ENCODE measurements at places on chromosomes 12 and 14.

- no peak for DNase-seq
Measured at GRCh38 chr12:14961466-14962152, at the start of gene ARHGDIB. TSS of gene ARHGDIB (minus strand) at chr12:14961601. CDS start at chr12:14950712, 10,889 bp downstream.

DNA sequence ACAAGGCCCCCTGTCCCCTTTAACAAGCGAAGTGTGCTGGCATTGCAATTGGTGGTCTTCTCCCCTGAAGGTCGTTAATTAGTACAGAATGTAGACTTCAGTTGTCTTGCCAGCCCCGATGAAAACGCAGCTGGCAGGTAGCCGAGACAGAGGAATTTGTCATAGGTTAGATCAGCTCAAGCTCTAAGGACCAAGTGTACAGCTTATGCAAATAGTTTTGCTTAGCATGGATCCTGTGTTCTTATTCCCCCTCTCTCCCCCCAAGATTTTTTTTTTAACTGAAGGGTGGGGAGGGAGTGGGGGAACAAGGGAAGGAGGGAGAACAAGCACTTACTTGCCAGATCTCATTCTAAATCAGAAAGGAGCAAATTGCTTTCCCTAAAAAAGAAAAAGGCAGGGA lies 58.6 kb upstream of the PARP11 start:
- no peak for DNase-seq

- DNase-seq, result no peak
Measured at GRCh38 chr12:24730489-24730896, 218.4 kb downstream of the BCAT1 start.

DNA sequence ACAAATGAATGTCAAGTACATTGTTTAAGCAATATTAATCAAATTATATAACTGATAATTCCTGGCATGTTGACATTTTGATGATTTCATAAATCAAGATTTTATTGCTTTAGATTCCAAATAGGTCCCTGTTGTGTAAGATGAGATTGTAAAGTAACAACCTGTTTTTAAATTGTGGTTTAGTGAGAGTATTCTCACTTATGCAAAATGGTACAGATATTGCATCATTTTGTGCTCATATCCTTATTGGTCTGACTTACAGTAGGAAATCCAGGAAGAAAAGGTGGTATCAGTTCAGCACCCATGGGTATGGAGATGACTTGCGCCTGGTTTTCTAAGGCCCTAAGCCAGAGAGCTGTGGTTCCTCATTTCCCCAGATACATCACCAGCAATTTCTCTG lies 165.5 kb downstream of the KIF21A start:
- DNase-seq, result no peak

DNA sequence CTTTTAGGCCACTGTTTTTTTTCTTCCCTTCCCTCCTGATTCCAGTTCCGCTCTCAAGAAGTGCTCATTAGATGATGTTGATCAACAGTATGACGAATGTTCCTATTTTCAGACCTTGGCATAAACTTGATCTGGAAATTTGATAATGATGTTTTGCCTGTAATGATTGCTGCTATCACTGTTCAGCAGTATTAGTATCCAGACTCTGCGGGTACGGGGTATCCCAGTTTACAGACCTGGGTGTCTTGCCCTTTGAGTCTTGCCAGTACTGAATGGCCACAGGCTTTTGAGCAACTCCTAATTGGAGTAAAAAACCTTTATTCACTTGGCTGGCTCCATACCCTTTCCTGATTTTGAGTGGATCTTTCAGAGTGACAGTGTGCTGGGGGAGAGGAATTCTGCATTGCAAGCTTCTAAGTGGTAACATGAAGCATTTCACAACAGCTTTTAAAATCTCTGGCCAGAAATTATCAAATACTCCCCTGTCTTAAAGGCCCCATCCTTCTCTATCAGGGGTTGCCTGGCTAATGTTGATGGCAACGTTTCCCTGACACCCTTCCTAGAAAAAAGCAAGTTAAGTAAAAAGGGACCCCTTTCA lies 5.9 kb upstream of the ASB8 start:
- DNase-seq, result no peak

GRCh38 chr12:49233842-49234526 lies 30.9 kb upstream of the TUBA1C start:
- no peak for DNase-seq

DNA sequence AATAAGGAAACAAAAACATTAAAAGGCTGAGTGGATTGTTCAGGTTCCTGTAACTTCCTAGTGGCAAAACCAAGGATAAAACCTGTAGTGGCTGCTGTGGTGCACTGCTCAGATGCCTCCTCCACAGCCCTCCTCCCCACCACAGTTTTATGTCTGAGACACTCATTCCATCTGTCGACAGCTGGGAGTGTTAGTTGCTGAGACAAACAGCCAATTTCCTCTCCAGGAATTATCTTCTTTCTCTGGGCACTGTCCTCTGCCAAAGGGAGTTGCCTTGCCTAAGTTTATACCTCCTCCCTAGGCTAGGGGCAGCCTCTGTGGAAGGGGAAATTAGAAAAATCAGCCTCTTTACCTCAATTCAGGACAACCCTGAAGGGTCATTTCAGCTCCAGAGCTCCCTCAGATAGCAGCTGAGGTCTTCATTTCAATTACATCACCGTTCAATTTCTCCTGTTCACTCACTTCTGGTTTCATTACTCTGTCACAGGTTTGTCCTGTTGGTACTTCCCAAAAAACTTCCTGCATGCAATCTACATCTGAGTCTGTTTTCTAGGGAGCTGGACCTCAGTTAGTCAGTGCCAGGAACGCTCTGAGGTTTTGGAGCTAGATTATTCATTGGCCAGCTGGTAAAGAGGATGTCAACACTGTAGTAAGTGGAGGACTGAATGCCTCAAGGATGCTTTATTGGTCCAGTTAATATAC lies 74.9 kb upstream of the ATP2B1 start:
- no peak for DNase-seq

DNA sequence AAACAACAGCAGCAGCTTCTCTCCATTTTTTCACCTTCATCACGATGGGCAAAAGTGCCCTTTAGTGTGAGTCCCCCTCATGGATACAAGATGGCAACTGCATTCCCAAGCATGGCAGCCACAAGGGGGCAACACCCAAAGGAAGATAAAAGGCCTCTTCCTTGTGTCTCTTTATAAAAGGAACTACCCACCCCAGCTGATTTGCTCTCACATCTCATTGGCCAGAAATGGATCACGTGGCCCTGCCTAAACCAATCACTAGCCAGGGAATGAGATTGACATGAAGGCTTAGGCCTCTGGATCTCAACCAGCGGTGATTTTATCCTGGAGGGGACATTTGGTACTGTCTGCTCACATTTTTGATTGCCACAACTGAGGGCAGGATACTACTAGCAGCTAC lies 21.9 kb upstream of the IFT81 start:
- DNase-seq, result no peak

- DNase-seq, result no peak
Measured at GRCh38 chr14:28661171-28661772, 105.3 kb upstream of the FOXG1 start.

- DNase-seq, result no peak
Measured at GRCh38 chr14:85075694-85076476, 454.1 kb upstream of the FLRT2 start.

DNA sequence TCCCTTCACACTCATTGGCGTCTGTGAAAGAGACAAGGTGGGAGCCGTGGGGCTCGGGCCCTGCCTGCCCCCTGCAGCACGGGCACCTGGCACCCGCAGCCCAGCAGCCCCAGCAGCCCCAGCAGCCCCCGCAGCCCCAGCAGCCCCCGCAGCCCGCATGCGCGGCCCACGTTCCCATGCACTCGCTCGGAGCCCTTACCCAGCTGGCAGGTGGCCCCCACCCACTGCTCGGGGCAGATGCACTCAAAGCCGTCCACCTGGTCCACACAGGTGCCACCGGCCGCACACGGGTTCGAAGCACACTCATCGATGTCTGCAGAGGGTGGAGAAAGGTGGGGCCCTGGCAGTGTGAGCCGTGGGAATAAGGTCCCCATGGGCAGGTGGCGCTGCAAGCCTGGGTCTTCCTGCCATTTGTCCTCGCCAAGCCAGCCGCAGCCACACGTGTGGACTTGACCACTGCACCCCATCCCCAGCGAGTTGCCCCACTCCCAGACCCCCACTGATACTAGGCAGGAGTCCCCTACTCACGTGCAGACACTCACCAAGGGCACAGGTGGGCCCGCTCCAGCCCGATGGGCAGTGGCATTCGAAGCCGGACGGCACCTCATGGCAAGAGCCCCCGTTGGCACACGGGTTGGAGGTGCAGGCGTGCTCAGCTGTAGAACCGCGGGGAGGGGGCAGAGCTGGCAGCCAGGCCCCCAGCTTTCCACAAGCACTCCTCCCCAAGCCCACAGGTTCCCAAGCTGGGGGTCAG lies 17.3 kb downstream of the JAG2 start:
- no peak for DNase-seq

DNA sequence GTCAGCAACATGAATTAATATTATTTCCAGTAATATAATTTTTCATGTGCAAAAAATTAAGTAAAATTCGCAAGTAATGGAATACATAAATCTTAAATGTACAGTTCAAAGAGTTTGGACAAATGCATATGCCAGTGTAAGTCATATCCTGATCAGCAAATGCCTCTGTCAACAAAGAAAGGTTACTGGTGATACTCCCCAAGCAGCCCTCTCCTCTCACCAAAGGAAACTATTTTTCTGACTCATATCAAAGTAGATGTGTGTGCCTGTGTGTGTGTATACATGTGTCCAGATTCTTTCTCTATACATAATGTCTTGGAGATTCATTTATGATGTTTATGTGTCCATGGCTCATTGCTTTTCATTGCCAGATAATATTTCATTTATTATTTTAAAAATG lies 1035.0 kb downstream of the SLC16A7 start:
- no peak for DNase-seq

DNA sequence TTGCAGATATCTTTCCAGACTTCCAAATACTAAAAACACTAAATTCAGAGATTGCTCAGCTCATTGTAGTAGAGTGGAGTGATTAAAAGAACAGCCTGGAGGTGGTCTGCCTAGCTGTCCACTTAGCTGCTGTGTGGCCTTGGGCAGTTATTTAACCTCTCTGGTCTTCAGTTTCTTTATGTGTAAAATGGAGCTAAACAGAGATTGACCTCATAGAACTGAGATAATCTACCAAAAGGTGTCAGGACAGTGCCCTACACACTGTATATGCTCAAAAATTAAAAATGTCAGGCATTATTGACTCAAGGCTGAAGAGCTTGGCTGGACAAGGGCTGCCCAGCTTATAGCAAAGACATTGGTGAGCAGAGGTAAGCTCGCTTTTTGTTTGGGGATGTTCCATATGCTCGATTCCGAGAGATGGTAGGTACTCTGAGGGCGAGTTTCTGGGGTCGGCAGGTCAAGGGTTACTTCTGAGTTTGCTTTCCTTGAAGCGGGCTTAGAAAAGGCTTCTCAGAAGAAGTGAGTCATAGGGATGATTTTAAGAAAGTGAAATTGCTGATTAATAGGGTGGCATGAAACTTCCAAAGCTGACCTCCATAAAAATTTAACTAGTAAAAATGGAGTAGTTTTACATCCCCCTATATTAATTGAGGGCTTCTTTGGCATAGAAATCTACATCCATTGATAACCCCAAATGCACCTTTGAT lies 107.5 kb downstream of the GPATCH2L start:
- no peak for DNase-seq

DNA sequence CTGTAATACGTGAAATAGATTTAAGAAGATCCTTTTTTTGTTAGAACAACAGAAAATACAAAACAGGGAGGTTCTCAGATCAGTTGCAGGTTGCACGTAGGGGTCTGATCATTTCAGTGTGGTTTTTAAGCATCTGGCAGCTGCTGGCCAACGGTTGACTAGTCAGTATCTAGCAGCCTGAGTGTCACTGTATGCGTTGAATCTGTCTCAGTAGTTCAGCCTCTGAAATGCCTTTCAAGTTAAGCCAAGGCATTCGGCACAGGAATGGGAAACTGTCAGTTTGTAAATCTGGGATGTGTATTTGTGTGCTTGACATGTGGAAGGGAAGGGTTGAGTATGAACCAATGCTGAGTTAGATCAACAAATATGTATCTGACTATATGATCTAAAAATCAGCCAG lies 165.9 kb downstream of the CACNA1C start:
- no peak for DNase-seq

- no peak for DNase-seq
Measured at GRCh38 chr14:77485256-77485655, 13.4 kb downstream of the ISM2 start.
